ENCODE measurements at places on chromosomes 2 and 18.

GRCh38 chr18:13161276-13161899, 57.2 kb upstream of the LDLRAD4 start:
- DNase-seq, result no peak

GRCh38 chr18:5914951-5915350, 19.6 kb upstream of the TMEM200C start:
- DNase-seq, result no peak

DNA sequence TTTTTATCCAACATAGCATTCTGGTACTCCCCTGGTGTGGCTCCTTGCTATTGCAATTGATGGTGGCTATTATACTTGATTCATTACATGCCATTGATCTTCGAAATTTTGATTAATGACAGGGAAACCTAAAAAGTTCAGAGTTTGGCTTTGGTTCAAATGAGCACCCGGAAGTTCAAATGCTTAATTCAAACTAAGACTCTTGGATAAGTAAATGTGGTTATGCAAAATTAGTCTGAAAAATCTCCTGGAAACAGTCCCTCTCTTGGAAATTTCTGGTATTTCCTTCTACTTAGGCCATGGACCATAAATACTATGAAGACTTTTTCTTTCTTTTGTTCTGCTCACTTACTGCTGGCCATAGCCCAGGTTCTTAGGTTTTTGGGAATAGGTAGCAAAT, 65.3 kb upstream of the SMIM21 start:
- DNase-seq, result no peak

DNA sequence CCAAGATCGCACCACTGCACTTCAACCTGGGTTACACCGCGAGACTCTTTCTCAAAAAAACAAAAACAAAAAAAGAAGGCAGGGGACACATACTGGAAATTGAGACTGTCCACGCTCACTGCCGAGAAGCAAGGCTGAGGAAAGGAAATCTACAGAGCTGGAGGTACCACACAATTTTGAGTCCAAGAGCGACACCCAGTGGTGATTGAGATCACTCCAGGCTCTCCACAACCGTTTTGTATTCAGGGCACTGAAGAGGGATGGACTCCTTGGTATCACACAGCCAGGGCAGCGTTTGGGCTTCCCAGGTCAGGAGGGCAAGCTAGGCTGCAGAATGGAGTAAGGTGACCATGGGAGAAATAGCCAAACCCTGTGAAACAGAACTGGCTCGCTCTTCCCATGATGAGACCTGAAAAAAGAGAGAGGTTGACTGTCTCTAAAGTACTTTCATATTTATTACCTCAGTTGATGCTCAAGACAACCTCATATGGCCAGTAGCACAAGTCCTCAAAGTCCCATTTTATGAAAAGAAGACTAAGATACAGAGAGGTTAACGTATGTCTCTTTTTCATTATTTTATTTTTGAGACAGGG, 74.5 kb upstream of the YPEL5 start:
- DNase-seq, result peak; percentile 64

GRCh38 chr2:215746887-215747615, 266.3 kb downstream of the MREG start:
- no peak for DNase-seq

DNA sequence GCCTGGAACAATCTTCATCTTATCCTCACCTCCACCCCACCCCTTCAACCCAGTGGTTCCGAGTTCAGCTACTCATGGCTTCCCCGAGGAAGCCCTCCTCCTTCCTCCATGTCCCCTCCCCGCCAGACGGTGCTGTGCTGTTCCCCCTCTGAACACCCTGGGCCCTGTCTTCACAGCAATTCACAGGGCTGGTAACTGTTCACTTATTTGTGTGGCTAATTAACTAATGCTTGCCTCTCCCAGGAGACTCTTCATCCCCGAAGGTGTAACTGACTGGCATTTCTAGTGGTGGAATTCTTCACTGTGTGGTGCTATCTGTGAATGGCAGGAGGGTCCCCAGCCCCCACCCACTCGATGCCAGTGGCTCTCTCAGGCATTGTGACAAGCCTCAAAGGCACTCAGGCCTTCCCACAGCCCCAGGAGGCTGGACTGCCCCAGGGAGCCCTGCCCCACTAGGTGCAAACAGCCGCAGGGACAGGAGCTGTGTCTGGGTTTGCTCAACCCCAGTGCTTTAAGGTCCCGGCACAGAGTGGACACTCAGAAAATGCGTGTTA, 133.7 kb upstream of the ID2 start:
- no peak for DNase-seq
